Cardiac septum (tissue), 1 donor: ENCODE measurements at places on chromosomes 5 and 9. TPM values are rescaled to one million over a fixed set of nuclear protein-coding genes. Genes with fewer than 3 reads are reported as not detected.

DNA sequence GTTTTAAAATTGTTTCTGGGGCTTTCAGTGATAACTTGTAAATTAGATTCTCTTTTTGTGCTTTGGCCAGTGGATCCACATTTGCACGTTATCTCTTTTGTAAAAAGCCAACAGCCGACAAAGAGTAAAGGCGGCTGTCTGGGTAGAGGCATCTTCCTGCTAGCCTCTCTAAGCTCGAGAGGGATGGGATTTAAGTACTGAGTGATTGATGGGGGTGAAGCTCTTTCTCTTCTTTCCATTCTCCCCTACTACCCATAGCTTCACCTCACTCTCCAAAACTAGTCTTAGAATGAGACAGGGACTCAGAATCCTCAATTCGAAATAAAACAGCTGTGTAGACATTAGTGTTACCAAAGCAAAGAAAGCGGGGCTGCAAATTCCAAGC, 3.4 kb downstream of the PBX3 start:
- DNase-seq = no peak

- peak; percentile 74 for DNase-seq
Measured at GRCh38 chr9:129282731-129283211, 104.7 kb upstream of the IER5L start.

DNA sequence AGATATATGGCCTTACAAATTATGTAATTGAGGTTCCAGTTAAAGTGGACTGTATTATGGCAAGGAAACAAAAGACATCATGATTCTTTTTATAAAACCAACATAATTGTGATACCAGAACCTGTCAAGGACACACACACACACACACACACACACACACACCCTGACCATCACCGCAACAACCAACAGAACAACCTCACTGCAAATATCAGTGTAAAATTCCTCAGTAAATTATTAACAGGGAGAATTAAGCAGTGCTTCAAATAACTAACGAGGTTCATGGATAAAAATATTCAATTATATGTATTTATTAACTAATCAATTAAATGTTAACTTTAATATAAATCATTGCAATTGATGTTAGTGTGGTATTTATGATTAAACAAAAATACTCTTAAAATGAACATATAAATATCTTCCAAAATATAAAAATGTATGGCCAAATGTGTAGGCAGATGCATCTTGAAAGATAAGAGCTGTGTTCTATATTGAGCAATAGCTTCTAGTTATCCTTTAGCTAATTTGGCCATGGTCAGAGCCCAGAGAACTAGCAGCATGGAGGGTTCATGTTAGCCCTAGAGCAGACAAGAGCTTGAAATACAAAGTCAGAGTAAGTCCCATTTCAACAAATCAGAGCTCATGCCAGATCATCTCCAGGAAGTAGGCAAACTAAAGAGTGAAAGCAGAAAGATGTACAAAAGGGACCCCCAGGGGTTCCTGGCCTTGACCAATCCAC, 280.5 kb upstream of the ADAMTS16 start:
- no peak for DNase-seq

DNA sequence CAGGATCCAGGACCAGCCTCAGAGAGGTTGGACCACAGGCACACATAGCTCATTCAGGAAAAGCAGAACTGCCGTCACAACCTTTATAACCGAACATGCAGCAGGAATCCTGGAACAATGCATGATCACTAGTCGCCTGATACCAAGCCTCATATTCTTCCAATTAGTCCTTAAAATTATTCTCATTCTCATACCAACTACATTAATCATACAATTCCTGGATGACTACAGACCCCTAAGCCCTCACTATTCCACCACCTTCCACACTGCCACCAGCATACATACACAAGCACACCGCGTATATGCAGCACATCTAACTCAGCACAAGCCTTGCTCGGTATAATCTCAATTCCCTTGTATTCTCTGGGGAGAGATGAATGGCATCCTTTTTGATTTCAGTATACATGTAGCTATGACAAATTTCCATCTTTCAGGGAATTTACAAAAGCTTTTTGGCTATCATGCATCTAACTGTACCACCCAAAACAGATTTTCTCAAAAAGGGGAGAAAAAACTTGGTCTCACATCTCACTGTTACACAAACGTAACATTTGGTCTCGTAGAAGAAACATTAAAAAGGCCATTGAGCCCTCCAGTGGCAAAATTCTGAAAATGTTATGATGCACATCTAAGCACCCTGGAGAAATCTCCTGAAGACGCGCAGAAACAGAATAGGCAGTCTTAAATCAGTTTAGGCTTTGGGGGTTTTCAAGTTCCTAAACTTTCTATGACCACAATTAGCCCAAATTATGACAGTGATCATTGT, 46.2 kb downstream of the MCTP1 start:
- DNase-seq = no peak

- peak; percentile 84 for DNase-seq
Measured at GRCh38 chr9:128159522-128159783, 612 bp upstream of the BBLN start.

DNA sequence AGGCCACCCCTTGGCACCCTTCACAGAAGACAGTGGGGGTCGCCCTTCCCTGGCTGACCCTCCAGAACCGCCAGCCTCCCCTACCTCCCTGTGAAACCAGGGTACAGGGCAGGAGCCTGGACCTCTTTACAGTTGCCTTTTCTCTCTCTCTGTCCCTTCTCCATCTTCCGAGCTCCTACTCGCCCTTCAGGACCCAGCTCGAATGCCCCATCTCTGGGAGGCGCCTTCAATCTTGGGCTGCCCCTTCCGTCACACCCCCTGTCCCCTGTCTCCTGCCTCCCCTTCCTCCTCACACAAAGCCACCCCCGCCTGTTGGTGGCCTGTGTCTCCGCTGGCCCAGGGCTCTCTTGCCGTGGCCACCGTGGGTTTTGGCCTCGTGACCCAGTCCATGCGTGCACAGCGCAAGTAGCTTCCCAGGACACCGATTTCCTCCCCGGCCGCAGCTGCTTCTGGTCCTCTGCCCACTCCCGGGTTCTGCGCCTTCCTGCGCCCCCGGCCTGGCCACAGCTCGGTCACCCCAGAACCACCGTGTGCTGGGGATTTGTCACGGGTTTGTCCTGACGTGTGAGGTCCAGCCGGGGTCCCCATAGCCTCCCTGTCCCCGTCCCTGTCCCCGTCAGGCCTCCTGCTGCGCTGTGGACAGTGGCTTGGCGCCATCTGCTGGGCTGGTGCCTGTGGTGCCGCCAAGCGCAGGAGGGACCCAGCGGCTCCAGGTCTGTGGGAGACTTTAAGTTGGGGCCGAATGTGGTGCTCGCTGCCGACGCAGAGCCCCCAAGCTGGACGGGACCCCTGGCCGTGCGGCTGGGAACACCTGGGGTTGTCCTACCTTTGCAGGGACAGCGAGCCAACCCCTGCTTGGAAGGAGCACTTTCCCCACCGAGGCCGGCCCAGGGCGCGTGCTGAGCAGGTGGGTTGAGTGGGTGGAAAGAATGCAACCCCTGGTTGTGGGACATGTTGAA, 4.0 kb upstream of the TMEM250 start:
- peak; percentile 92 for DNase-seq

GRCh38 chr9:24095246-24095645, 269.2 kb upstream of the ELAVL2 start:
- DNase-seq = no peak

DNA sequence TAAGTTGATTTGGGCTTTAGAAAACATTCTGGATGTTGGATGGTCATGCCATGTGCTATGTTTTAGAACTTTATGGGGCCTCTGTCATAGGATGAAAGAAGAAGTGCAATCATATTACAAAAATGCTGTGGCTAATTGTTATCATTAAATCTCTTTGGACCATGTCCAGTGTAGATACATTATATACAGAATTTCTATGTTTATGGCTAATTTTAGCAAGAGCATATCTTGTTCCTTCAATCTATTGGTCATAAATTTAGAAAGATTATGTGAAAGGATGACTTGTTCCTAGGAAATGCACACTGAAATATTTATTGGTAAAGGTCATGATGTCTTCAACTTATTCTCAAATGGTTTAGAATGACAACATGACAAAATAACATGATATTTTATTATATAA, 42.4 kb upstream of the ELL2 start:
- DNase-seq = no peak

- DNase-seq = no peak
Measured at GRCh38 chr5:131563434-131564228, 71.4 kb downstream of the RAPGEF6 start.

ANXA2R gene
- 1.2 TPM for total RNA-seq

GARIN3 gene
- not detected for total RNA-seq

AK8 gene
- 0.13 TPM for total RNA-seq

ACTBL2 gene
- not detected for total RNA-seq

SPATA6L gene
- total RNA-seq = 2.4 TPM

DENND1A gene
- 16.0 TPM for total RNA-seq

SPEF2 gene
- 2.2 TPM for total RNA-seq

SLC6A3 gene
- total RNA-seq = 0.19 TPM

HAVCR2 gene
- 1.7 TPM for total RNA-seq

NR4A3 gene
- 22.4 TPM for total RNA-seq

MEGF10 gene
- 0.32 TPM for total RNA-seq
